ENCODE measurements at places on chromosomes 7 and 10.

DNA sequence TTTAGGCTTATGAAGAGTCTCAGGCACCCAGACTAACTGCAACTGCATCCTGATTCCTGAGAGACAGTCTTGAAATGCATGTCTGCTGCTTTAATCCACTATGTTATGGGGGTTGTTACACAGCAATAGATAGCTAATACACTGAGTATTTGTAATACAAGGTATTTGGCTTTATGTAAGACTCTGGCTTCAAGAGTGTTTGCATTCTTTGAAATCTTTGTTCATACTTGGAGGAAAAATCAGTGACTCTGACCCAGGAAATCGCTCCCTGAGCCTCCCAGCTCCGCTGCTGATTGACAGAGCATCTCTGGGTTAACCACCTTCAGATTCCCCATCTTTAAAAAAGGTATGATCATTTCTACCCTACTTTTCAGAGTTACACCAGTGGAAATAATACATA is 133.9 kb downstream of the MTPAP start:
- no peak for DNase-seq

GRCh38 chr10:83205861-83206260 is 933.4 kb upstream of the GHITM start:
- DNase-seq, result no peak

GRCh38 chr10:43181146-43181545 is 42.9 kb downstream of the CSGALNACT2 start:
- no peak for DNase-seq

DNA sequence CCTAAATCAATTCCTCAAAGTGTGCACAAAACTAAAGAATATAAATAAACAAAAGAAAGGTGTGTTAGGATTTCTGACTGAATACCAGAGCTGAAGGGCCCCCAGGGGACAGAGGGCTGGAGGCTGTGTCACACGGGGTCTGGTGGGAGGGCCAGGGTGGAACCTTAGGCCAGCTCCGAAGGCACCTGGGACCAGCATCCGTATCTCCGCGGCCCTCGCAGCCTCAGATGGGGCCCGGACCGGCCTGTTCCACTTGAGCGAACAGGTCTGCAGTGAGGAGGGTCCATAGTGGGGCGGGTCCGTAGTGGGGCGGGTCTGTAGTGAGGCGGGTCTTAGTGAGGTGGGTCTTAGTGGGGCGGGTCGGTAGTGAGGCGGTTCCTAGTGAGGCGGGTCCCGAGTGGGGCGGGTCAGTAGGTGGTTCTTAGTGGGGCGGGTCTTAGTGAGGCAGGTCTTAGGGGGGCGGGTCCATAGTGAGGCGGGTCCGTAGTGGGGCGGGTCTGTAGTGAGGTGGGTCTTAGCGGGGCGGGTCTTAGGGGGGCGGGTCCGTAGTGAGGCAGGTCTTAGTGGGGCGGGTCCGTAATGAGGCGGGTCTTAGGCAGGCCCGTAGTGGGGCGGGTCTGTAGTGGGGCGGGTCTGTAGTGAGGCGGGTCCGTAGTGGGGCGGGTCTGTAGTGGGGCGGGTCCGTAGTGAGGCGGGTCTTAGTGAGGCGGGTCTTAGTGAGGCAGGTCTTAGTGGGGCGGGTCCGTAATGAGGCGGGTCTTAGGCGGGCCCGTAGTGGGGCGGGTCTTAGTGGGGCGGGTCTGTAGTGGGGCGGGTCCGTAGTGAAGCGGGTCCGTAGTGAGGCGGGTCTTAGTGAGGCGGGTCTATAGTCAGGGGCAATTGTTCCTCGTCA is 15.1 kb downstream of the GPR146 start:
- DNase-seq, result no peak

- DNase-seq, result no peak
These were observed 194.9 kb upstream of the GRM3 start for GRCh38 chr7:86448856-86449255.

DNA sequence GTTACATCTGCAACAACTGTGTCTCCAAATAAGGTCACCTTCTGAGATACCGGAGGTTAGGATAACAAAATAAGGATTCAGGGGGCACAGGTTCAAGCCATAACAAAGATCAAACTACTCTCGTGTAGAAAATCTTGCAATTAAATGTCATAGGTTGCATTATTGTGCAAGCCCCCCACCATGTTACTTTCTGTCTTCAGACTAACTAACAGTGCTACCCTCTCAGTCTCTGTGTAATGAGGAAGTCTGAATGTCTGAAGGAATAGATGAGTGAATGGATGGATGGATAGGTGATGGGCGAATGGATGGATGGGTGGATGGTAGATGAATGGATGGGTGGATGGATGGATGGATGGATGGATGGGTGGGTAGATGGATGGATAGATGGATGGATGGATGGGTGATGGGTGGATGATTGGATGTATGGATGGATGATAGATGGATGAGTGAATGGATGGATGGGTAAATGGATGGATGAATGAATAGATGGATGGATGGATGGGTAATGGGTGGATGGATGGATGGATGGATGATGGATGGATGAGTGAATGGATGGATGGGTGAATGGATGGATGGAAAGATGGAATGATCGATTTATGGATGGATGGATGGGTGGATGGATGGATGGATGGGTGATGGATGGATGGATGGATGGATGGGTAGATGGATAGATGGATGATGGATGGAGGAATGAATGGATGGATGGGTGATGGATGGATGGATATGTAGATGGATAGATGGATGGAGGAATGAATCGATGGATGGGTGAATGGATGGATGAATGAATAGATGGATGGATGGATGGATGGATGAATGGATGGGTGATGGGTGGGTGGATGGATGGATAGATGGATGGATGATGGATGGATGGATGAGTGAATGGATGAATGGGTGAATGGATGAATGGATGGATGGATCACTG is 557.3 kb upstream of the FOXK1 start:
- DNase-seq, result no peak

DNA sequence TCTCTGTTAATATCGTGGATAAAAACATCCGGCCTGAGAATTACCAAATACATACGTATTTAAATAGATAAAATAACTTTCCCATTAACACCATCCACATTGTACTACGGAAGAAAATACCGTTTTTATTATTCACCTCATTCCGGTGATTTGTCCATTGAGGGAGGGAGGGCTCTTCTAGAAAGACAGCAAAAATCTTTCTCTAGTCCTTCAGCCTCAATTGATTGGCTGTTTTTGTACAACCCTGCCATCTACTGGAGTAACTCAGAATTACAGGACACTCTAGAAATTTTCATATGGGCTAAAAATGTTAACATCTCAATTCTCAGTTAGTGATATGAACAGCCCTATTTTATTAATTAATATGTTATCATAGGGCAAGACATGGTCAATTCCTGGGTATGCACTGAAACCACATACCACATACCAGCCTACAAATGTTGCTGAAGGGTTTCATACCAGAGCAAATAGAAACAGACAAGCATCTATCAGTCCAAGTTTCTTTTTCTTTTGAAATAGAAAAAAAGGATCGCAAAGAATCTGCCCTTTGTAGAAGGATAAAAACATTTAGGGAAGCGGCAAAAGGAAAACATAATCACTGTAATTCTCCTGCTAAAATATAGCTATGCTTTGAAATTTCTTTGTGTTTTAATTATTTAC is 55.8 kb upstream of the CDCA7L start:
- no peak for DNase-seq

DNA sequence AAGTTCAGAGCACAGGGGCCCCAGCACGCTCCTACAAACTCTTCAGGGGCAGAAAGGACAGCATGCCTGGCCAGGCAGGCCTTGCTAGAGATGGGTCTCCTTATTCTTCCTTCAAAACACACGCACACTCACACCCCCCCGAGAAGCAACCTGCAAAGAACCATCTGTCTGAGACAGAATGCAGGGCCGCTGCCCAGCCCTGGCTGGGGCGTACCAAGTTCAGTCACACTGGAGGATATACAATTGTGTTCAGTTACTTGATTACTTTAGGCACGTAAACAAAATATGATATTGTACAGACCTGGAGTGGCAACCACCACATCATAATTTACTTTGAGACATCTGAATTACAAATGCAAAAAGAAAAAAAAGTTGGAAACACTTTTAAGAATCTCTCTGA is 5.7 kb downstream of the FAM53B start:
- no peak for DNase-seq

- DNase-seq, result no peak
These were observed 219.1 kb downstream of the ITGB1 start for GRCh38 chr10:32738958-32739357.

DNA sequence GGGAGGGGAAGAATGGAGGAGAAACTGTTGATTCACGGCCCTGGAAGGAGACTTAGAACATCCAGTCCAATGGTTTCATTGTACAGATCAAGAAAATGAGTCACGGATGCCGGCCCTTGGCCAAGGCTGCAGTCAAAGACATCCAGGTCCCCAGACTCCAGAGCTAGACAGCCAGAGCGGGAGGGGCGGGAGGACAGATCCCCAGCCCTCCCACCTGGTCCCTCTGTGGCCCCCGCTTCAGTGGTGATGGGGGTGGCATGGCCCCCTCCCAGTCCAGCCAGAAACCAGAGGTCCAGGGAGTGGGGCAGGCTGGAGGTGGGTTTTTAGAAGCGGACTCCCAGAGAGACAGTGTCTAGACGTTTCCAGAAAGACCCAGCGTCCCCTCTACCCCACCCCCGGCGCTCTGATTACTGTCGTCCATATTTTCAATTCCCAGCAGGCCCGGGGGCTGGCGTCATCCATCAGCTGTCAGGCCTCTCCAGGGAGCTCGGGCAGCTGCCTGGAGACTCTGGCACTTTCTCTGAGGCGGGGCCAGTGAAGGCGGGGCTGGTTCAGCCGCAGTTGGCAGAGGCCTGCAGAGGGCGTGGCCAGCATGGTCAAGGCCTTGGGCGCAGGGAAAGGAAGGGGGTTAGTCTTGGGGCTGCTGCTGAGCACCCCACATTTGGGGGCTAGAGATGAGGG is 8.0 kb upstream of the HSPB1 start:
- DNase-seq, result no peak

- DNase-seq, result no peak
These were observed 1.2 kb upstream of the ZEB1 start for GRCh38 chr10:31317652-31318381.
